ENCODE measurements at places on chromosomes 16 and 17.

- no peak for DNase-seq
Observed at GRCh38 chr16:56481468-56482122, 30.2 kb downstream of the OGFOD1 start.

DNA sequence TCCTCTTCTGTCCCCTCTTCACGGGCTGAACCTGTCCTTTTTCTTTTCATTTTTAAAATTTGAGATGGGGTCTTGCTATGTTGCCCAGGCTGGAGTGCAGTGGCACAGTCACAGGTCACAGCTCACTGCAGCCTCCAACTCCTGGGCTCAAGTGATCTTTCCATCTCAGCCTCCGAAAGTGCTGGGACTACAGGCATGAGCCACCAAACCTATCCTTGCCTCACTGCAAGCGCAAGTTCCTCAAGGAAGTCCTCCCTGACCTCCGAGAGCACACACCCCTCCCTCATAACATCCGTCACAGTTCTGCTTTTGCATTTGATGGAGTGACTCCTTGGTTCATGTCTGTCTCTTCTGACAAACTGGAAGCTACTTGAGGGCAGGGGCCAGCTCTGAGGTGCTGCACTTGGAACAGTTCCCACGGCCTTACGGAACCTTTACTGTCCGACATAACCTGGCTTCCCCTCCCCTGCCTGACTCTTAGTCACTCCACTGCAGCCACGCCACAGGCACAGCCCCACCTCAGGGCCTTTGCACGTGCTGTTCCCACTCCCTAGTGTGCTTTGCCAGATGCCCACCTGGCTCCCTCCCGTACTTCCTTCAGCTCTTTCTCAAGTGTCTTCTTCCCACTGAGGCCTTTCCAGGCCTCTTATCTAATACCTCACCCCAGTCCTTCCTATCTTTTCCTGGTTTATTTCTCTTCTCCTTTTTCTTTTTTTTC, 4.4 kb downstream of the TBX6 start:
- DNase-seq, result no peak

DNA sequence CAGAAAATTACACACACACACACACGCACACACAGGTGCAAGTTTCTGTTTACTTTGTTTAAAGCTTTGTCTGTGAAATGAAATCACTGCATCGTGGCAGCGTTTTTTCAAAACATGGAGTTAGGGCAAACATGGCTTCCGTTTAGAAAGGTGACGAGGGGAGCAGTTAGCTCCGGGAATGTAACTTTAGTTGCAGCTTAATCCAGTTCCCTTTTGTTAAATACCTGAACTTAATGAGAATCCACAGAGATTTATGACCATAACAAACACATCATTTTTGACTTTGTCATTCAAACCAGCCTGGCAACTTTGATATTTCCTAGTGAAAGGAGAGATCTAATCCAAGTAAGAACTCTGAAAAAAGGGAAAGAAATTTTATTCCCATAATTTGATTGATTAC, 12.1 kb downstream of the HS3ST3A1 start:
- DNase-seq, result no peak

DNA sequence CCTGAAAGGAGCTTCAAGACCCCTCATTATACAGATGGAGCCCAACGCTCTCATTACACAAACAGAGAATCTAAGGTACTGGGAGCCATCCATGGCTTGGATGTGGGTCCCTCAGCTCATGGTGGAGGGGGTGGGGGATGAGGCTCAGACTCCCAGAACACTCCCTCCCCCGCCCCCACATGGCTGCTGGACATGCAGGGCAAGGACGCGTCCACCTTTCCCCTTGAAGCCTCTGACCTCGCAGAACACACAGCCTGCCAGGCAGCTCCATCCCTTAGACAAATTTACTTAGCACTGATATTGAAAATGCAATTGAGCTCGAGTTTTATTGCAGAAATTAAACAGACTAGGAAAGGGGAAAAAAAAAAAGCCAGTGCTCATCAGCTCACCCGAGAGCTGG, 203.9 kb downstream of the ZNF423 start:
- DNase-seq, result no peak

DNA sequence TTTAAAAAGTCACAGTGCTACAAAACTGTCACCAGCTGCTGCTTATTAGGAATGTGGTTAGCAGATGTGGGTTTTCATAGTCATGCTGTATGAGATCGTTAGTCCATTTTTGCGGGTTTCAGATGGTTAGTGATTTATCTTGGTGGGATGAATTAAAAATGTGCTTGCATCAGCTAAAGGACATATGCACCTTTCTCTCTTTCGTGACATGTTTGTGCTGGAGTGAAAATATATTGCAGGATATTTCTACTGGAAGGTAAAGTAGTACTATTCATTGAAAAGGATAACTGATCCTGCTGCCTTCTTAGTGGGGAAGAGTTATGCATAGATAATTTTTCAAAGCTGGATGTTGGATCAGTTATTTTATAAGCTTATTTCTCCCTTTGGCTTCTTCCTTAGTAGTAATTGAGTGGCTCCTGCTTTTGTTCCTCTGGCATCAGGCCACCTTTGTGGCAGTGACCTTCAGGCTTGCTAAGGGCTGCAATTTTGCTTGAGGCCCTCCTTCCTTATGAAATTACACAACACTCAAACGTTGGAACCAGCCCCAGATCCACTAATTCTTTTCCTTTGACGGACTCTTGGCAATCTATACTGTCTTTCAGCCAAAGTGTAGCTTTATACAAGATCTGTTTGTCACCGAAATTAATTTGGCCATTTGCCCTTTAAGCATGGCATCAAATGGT, 7.5 kb upstream of the SNTB2 start:
- DNase-seq, result no peak

DNA sequence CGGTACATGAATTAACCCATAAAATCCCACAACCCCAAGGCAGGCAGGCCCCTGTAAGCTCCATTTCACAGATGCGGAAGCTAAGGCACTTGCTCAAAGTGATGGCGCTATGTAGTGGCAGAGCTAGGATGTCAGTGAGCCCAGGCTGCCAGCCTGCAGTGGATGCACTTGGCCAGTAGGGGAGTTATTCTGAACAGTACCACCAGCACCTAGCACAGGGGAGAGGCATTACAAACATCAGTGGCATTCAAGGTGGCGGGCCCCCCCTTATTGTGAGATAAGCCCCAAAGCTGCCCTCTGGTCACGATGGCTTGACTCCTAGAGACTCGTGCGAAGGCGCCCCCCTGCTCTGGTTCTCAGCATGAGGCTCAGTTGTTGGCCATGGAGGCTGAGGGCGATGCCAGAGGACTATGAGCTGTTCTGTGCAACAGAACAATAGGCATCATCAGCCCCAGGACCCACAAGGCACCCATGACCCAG, 33.8 kb downstream of the GTF3C1 start:
- DNase-seq, result no peak

DNA sequence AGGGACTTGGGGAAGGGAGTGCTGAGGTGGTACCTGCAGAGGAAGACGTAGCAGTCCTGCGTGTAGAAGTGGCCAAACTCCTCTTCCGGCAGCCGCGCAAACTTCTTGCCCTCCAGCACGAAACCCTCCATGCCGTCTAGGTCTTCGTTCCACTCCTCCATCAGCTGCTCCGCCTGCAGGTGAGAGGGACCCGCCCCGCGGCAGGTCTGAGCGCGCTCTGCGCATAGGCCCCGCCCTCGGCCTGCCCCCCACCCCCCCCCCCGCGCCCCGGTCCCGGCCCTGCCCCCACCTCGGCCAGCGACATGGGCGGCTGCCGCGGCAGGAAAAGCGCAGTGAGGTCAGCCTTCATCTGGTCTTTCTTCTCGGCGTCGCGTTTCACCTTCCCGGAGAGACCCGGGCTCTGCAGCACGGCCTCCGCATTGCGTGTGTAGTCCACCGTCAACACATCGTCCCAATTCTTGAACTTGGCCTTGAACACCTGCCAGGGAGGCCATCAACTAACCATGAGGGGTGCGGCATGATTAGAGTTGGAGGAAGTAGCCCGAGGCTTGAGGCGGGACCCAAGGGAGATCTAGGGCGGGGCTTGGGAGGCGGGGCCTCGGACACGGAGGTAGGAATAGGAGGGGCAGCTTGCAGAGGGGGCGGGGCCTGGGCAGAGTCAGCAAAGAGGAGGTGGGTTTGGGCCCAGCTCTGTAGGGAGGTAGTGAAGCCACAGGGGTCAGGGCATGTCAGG, 11.5 kb downstream of the FLII start:
- no peak for DNase-seq

DNA sequence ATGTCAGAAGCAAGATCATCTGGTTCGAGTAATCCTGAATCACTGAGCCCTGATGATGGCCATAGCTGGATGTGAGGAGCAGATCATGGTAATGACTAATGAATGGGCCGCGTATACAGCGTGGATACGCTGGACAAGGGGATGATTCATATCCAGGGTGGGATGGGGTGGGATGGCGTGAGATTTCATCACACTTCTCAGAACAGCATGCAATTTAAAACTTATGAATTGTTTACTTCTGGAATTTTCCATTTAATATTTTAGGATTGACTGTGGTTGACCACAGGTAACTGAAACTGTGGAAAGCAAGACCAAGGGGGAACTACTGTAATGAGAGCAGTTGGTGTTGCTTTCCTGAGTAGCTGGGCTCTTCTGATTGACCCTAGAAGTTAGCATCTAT, 225.5 kb downstream of the STX8 start:
- no peak for DNase-seq

DNA sequence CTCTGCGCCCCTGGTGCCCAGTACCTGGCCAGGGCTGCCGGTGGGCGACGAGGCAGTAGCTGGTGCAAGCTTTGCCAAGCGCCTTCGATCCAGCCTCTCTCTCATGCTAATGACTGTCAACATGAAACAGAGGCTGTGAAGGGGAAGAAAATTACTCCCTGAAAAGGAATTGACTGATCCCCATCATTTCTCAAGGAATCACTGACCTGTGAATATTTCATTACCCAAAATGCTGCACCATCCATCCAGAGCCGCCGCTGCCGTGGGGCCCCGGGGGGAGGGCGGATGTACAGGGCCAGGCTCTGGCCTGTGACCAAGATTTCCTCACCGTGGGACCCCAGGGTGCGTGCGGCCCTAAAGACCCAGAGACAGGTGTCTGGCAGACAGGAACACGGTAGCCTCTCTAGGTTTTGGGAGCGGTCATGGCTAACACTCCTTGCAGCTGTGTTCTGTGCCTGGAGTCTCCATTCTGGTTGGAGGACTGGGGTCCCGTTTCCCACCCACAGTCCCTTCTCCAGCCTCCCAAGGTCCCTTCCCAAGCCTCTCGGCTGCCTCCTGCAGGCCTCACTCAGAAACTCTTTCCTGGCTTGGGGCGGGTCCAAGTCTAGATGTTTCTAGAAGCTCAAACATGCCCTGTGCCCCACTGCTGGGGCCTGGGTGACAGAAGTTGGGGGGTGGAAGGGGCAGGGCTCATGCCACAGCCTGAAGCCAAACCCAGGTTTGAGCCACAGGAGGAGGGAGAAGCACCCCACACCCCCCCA, 73.3 kb downstream of the ENGASE start:
- no peak for DNase-seq

- DNase-seq, result no peak
Observed at GRCh38 chr16:19994466-19995170, 79.1 kb downstream of the GPR139 start.

- no peak for DNase-seq
Observed at GRCh38 chr16:49017501-49017900, 264.1 kb downstream of the CBLN1 start.

DNA sequence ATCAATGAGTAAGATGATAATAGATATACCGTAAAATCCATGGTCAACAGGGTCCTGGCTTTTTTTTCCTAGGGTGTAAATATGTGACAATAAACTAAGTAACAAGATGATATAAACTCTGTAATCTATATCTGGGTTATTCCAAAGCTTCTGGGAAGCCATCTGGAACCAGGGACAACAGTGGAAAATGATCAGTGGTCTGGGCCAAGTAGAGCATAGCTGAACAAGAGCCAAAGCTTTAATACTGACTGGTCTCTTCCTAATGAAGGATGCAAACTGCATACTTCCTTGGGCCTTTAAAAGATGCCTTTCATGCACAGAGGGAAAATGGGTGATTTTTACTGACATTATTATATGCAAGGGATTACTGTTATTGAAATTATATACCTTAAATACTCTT, 8.9 kb downstream of the CA10 start:
- DNase-seq, result no peak

DNA sequence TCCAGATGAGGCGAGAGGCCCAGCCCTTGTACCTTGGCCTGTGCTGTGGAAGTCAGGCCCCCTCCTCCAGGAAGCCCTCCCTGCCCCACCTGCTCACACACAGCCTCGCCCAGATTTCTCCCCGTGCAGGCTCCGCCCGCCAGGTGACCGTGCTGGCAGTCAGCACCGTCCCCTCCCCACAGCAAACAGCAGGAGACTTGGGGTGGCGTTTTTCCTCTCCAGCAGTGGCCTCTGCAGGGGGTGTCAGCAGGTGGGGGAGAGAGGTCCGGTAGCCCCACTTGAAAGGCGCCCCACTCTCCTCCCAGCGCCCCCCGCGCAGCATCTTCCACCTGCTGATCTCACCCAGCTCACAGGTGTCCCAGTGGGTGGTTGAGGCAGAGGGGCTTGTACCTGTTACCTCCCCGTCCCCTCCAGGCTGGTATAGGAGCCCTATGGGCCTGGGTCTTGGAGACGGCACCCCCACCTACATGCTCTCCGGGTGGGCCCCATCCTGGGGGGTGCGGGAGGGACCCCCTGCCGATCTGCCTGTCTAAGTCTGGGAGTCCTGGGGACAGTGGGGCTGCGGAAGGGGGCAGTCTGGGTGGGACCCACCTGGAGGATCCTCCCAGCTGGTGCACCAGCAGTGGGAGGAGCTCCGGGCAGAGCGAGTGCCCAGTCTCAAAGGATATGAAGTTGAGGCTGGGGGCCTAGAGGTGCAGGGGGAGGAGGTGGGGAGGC, 4.2 kb upstream of the C1QTNF8 start:
- no peak for DNase-seq

- DNase-seq, result no peak
Observed at GRCh38 chr17:16661217-16661616, 7.6 kb upstream of the ZNF624 start.

- no peak for DNase-seq
Observed at GRCh38 chr16:78906135-78906534, 694.4 kb downstream of the MAF start.

GRCh38 chr17:9520649-9521048, 55.0 kb downstream of the STX8 start:
- no peak for DNase-seq

GRCh38 chr17:40615068-40615840, 32.4 kb downstream of the SMARCE1 start:
- DNase-seq, result no peak

- DNase-seq, result no peak
Observed at GRCh38 chr17:82013341-82013740, 9.3 kb downstream of the CENPX start.

GRCh38 chr16:79587897-79588296, 12.6 kb downstream of the MAF start:
- no peak for DNase-seq

DNA sequence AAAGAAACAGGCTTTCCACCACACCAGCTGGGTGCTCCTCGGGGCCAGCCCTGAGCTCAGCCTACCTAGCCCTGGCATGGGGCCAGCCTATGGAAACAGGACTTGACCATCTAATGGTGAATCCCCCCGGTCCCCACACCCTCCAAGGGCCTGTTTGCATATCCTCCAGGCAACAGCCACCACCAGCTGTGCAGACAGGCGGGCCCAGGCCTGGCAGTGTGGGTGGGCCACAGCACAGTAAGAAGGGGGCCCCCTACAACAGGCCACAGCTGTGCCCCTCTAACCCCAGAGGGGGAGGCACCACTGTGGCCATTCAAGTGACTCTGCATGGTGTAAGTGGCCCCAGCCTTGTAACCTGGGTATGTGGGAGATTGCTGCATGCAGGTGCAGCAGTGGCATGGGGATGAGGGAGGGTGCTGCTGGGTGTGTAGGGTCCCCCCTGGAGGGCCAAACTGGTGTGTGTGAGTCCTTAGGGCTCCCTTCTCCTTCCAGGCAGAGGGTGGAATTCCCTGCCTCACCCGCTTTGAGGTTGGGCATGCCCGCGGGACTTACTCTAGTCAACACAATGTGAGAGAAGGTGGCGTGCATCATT, 148.2 kb downstream of the C16orf78 start:
- no peak for DNase-seq

Measured in stimulated activated CD4-positive, alpha-beta T cell treated with anti-CD3 and anti-CD28 coated beads, TNF-alpha, amount 100 ng/mL, for 24 hours (primary cell).